NCI-H1417 (cell line): ENCODE measurements at places on chromosomes 12 and 14.

DNA sequence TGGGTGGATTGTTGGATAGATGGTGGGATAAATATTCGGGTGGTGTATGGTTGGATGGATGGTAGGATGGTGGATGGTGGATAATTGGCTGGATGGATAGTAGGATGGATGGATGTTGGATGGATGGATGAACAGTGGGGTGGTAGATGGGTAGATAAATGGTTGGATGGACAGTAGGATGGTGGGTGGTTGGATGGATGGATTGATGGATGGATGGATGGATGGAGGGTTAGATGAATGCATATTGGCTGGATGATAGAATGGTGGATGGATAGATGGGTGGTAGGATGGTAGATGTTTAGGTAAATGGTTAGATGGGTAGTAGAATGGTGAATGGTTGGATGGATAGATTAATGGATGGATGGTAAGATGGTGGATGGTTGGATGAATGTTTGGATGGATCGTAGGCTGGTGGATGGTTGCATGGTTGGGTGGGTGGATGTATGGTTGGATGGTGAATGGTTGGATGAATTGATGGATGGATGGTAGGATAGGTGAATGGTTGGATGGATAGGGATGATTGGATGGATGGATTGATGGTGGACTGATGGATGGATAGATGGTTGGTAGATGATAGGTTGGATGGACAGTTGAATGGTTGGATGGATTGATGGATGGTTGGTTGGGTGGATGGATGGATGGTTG lies 23.6 kb downstream of the ZBTB42 start:
- no peak for DNase-seq

- DNase-seq, result no peak
Measured at GRCh38 chr14:69354383-69355153, 43.5 kb downstream of the ERH start.

DNA sequence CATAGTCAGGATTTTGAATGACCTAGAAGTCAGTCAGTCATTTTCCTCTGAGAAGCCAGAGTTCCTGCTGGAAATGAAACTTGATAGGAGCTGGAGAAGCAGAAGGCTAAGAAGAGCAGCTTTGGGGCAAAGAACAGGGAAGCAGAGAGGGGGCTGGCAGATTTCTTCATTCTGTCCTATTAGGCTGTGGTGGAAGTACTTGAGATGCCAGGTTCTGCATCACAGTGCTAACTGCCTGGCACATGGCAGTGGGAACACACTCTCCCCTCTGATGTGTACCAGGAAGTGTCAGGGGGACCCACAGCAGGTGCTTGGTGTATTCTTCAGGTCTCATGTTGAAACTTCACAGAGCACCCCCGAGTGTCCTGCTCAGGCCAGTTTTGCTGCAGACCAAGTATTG lies 61.0 kb downstream of the SUSD6 start:
- DNase-seq, result no peak

DNA sequence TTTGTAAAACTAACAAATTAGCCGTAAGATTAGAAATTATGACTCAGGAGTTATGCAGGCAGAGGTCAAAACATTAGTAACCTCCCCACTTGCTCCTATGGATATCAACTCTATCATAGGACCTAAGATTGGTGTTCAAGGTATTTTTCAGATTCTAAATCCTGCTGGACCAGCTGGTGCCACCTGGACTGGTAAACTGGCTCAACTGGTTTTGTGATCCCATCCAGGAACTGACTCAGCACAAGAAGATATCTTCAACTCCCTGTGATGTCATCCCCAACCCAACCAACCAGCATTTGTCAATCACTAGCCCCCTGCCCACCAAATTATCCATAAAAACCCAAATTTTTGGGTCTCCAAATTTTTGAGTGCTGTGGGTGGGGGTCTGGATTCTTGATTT lies 98.1 kb upstream of the OR4E1 start:
- DNase-seq, result no peak

DNA sequence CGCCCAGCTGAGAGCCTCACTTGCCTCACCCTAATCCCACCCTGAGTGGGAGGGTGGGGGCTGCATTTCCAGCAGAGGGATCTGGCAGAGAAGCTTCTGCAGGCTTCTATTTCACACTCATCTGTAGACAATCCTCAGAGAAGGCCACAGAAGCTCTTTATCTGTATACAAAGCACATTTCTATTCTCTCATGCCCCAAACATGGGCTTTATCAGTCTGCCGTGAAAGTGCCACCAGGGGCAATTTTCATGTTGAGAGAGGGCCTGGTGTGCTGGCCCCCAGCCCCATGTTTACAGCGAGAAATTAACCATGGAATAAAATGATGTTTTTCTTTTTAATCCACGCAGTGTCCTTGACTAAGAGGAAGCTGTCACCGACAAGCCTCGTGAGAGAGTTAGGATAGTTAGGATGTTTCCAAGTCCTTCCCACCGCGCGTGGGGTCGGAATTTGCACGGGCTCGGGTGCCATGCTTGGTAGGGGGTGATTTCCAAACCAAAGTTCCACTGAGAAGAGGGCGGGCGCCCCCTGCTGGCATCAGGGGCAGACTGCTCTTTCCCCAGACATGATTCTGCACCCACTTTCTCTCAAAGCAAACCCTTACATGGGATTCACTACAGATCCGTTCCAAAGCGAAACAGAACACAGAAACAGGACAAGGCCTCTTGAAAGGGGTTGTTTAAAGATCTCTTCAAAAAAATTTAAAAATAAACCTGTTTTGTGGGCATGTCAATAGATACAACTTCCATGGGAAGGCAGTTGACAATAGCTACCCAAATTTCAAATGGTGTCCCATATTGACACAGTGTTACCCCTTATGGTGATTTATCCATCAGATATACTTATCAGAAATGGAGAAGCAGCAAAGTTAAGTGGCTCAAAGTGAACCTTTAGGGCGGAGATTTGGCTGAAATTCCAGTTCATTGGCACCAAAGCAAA lies 19.4 kb downstream of the BDKRB1 start:
- peak; percentile 58 for DNase-seq

- DNase-seq, result no peak
Measured at GRCh38 chr12:68487721-68488309, 122.9 kb upstream of the RAP1B start.

DNA sequence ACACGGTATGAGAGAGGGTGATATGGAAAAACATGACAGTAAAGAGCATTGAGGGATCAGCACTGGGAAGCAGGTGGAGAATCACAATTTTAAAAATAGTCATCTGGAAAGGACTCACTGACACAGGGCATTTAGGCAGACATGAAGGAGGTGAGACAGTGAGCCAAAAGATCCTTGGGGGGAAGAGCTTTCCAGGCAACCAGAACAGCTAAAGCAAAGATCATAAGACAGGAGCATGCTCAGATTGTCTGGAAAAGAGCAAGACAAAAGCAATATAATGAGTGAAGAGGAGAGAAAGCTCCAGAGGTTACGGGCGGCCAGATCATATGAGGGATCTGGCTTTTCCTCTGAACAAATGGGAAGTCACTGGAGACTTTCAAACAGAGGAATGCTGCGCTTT lies 63.9 kb downstream of the DENND5B start:
- DNase-seq, result no peak

DNA sequence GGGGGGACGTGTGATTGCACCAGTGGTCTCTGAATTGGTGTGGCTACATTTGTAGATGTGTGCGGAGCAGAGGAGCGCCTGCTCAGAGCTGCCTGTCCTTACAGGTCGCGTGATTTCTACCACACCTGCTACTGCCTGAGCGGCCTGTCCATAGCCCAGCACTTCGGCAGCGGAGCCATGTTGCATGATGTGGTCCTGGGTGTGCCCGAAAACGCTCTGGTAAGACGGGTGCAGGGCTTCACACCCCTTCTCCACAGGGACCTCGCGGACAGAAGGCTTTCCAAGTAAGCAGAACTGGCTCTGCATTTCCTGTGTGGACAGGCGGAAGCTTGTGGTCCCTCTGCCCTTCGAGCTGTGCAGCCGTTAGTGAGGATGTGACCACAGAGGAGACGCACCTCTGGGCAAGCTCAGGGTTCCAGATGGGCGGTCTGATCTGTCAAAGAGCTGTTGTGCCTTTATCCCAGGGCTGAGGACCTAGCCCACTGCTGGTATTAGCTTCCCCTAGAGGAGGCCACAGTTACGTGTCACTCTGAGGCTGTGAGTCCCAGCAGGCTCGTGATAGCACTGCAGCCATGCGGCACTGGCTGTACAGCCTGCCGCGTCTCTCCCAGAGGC lies 47.7 kb downstream of the MAX start:
- DNase-seq, result no peak

DNA sequence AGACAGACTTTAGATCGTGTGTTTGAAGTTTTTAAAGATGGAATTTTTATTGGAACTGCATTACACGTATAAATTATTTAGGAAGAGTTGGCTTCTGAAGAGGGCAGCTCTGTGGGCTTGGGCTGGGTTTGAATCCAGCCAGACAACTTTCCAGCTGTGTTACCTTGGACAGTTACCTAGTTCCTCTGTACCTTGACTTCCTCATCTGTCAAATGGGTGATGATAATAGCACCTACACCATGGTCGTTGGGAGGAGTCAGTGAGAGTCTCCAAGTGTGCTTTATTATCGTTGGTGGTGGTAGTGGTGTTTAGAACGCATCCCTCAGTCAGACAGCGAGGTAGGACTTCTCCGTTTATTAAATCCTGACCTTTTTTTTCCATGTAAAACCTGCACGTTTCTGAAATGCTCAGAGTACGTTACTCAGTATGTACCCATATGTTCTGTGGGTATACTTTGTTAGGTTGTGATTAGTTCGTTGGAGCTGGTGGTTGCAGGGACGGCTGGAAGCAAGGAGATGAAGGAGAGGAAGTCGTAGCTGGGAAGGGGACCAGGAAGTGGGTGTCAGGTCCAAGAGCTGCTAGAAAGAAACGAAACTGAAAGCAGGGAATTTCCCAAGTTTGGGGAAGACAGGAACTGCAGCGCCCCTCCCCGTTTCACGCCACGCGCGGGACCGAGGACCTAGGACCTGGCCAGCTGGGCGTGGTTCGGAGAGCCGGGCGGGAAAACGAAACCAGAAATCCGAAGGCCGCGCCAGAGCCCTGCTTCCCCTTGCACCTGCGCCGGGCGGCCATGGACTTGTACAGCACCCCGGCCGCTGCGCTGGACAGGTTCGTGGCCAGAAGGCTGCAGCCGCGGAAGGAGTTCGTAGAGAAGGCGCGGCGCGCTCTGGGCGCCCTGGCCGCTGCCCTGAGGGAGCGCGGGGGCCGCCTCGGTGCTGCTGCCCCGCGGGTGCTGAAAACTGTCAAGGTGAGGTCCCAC lies at the start of gene OAS3:
OAS3 (plus strand) TSS at position 734 of the 979 bp plus-strand sequence; CDS start at position 791, 57 bp downstream.
- DNase-seq, result peak; percentile 76

GRCh38 chr14:74141703-74142102 lies 56.9 kb downstream of the LIN52 start:
- no peak for DNase-seq

DNA sequence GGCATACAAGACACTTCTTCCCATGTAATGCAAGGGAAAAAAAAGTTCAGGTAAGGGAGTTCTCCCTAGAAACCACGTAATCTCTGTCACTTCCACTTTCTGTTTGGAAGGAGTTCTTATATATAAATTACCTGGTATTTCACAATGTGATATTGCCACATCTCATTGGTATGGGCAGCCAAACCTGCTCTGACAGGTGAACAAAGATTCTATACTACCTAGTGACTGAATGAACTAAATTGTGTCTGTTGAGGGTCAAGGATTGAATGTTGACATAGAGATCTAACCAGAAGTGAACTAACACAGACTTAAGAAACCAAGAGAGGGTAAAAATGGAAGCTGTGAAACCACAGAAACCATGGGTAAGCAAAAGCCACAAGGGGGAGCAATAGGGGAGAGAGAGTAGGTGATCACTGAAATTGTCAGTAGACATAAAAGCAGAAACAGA lies 161.3 kb downstream of the RPL10L start:
- peak; percentile 12 for DNase-seq

- no peak for DNase-seq
Measured at GRCh38 chr12:122100568-122100967, 22.0 kb downstream of the MLXIP start.

GRCh38 chr12:104494793-104495158 lies 38.0 kb downstream of the CHST11 start:
- no peak for DNase-seq

DNA sequence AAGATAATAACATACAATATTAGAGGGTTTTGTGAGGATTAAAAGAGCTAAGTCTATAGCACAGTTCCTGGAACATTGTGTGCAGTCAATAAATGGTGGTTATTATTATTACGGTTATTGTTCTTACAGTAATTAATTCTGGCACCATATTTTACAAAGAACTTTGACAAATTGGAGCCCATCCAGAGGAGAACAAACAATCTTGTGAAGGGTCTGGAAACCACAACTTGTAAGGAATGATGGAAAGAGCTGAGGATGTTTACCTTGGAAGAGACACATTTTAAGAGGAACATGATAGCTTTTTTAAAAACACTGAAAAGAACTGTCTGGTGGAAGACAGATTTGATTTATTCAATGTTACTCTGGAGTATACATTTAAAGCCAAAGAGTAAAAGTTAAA lies 150.5 kb upstream of the KRR1 start:
- no peak for DNase-seq

GRCh38 chr12:70448371-70448770 lies 82.3 kb downstream of the KCNMB4 start:
- DNase-seq, result no peak

DNA sequence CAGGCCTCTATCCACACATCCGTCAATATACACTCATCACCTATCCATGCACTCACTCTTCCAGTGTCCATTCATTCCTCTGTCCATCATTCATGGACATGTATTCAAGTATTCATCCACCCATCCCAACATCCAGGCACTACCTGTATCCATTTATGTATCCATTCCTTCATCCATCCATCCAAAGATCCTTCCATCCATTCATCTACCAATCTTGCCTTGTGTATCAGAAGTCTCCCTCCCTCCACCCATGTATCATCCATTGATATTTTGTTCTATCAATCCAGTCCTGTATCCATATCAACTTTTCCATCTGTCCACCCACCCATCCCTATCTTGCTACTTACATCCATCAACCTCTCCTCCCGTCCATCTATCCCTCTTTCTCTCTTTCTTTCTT lies 4.0 kb downstream of the BEGAIN start:
- no peak for DNase-seq

DNA sequence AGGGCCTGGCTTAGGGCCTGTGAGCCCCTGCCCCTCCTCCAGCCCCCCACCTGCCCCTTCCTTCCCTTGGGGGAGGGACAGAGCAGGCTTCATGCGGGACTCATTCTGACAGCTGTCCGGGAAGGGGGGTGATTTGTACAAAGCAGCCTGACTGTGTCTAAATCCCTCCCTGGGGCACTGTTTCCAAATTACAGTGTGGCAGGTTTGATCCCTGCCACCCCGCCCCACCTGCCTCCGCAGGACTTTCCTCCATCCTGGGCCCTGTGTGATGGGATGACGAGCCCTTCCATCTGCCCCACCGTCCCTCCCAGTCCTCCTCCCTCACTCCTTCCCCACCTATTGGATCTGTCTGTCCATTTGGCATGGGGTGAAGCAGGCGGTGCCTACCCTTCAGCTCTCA lies 363.9 kb downstream of the BCL11B start:
- no peak for DNase-seq

DNA sequence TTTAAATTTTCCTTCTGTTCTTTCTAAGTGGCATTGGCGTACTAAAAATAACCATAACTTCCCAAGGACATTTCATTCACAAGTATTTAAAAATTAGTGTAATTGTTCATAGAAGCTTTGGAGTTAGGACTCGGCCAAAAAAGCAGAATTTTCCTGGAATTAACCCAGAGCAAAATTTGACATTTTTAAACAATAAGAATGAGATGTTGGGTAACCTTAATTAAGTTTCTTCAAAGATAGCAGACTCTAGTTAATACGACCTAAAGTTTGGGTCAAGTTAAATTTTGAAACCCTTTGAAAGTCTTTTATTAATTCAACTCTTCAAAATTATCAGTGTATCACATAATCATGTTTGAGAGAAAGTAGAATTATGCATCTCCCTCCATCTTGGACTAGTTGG lies 118.3 kb downstream of the AKAP6 start:
- DNase-seq, result no peak

- DNase-seq, result no peak
Measured at GRCh38 chr12:6551063-6551461, 4.8 kb downstream of the IFFO1 start.
